ENCODE measurements at places on chromosomes 7 and 10.

DNA sequence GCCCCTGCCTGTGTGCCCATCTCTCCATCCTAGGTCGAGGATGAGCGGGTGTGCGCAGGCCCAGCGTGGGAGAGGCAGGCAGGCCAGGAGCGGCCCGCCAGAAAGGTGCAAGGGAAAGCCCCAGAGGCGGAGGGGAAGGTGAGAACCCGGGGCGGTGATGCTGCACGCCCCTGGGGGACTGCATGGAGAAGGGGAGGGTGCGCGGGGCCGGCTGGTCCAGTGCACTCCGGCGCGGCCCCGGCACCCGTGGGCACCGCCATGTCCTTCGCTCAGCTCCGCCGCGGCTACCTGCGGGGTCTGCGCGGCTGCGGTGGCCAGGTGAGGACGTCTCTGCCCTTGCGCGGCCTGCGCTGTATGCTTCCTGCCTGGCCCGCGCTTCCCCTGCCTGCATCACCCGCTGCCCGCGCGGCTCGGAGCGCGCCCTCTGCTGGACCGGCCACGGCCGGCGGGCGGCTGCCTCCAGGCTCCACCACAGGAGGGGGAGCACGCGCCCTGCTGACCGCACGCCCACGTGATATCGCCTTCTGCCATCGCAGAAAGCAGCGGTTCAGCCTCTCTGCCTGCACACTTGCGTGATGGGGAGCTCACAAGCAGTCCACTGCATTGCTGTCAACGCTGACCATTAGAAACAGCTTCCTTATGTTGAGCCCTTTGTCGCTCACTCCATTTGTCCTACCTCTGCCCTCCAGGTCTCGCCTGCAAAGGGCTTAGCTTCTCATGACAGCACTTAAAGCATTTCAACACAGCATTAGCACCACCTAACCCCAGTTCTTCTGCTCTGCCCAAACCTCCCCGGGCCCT lies 73.9 kb downstream of the CXCL12 start:
- DNase-seq, result no peak

- DNase-seq, result no peak
Observed at GRCh38 chr7:143050931-143051330, 1.2 kb upstream of the OR6V1 start.

GRCh38 chr7:14762561-14762960 lies 140.0 kb downstream of the DGKB start:
- DNase-seq, result no peak

- no peak for DNase-seq
Observed at GRCh38 chr7:94612661-94613060, 43.3 kb downstream of the SGCE start.

- DNase-seq, result no peak
Observed at GRCh38 chr10:86257683-86258082, 108.9 kb downstream of the GRID1 start.

DNA sequence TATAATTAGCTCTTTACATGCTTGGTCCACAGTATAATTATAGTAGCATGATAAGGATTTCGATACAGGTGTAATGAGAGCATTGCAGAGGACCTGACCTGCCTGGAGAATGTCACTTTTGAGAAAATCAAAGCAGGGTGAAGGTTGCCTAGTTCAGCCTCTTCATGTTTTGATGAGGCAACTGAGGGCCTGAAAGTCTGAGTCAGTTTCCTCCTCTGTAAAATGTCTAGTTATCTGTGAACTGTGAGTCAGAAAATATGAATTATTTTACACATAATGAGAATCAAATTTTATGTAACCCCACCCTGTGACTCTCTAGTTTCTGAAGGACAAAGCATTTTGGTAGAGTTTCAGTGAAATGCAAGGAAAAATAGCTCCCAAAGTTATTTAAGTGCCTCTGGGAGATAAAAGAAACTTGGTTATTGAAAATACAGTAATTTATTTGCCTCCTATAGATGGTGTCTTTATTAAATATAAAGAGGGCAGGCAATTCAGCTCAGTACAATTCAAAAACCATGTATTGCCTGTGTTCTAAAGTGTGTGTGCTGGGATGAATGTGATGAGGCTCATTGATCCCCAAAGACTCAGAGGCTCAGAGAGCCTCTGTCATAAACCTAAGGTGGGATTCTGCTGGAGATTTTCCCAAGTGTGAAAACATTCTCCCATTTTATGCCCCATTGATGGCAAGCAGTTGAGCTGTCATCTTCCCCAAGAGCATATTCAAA lies 37.3 kb upstream of the SAMD9L start:
- no peak for DNase-seq

- DNase-seq, result no peak
Observed at GRCh38 chr7:121557034-121557892, 161.2 kb upstream of the FAM3C start.

Data from NCI-H1417 treated with DMSO at 0.1 percent for 48 hours (cell line).